Activated gamma-delta T cell treated with anti-CD3 and anti-CD28 coated beads, Interleukin-2, amount 50 U/mL, for 16 hours (primary cell): ENCODE measurements at places on chromosomes 13 and 19.

DNA sequence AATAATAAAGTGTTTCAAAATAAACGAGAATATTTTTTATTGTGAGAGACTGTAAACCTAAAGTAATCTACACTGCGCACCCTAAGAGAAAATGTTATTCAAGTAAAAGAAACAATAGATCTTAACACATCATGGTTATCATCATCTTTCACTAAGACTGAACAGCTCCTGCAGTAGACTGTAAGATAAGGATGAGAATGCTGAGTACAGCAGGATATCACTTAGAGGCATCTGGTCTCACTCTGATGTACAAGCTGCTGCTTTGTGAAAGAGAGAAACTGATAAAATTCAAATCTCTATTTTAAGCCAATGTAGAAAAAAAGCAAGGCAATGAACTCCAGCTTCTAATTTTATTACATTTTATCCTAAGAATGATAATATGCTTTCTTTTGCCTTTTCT lies 261.7 kb upstream of the HTR2A start:
- no peak for DNase-seq

DNA sequence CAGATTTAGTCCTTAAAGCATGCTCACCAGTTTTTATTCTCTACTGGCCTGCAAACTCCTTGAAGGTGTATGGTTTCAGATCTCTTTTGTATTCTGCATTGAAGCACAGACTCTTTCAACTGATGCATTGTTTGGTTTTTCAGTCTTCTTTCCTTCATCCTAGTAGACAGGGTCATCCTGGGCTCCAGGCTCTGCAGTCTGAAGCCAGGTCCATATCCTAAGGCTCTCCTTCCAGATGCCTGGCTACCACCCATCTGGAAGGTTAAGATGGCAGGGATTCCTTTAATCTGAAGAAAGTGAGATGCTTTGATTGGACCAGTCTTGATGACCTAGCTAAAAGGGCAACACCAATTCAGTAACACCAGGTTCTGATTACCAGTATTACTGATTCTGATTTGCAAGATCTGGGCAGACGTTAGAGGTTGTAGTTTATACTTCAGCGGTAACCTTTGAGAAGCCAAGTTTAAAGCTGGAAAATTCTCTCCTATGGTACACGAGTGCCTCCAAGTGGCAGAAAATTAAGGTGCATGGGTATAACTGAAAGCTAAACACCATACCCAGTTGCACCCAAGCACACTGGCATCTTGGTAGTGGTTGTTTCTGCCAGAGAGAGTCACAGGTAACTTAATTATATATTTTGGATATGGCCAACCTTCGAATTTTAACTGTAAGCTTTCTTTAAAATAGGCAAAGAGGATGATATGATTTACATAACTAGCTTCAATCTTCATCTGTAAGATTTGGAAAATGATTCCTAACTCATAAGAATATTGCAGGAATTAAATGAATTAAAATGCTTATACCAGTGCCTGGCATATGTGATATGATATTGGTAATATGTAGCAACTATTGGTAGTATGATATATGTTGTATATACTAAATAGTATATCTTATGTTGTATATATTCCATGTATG lies 1651.9 kb upstream of the MIR17HG start:
- no peak for DNase-seq

DNA sequence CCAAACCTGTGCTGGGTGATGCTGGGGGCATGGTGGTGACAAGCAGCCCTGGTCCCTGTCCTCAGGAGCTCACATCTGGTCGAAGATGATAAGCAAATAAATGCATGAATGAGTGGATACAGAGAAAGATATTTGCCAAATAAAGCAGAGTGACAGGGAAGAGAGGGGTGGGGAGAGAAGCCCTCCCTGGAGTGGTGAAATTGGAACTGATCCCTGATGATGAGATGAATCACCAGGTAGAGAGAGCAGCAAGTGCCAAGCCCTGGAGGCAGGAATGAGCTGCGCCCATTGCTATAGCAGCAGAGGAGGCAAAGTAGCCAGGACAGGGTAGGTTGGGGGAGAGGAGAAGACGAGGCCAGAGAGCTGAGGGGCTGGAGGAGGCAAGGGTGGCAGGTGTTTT lies 13.7 kb downstream of the FXYD5 start:
- DNase-seq = no peak

- DNase-seq = no peak
Measured at GRCh38 chr13:65339241-65339640, 1890.9 kb downstream of the PCDH9 start.

DNA sequence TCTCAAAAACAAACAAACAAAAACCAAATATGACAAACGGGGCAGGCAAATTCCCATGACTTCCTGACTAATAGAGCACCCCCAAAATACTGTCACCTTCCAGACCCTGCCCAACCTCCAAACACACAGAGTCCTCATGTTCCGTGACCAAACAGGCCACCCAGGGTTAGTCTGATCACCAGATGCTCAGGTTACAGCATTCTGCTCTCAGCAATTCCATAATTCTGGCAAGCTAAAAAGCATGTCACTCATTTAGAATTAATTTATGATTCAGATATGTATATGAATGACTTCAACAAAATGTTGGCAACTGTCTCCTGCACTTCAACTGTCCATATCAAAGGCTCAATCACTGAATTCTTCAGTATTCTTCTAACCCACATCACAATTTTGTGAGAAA lies 52.4 kb downstream of the ZIC5 start:
- no peak for DNase-seq

DNA sequence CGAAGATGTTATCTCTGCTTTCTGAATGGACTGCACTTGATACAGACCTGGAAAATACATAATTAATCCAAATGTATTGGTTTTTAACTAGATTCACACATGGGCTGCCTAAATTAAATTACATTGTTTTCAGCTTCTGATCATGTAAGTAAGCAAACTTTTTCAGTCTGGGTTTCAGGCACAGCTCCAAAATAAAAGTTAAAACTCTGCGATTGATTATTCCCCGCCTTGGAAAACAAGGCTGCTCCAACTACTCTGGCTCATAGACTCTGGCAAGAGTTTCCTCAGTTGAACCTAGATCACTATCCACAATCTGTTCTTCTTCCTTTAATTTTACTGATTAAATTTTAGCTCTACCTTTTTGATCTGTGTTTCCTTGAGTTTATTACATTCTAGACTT lies 526.0 kb upstream of the SPRY2 start:
- DNase-seq = no peak

GRCh38 chr19:19642506-19643157 lies 825 bp downstream of the GMIP start:
- DNase-seq = peak; percentile 42

DNA sequence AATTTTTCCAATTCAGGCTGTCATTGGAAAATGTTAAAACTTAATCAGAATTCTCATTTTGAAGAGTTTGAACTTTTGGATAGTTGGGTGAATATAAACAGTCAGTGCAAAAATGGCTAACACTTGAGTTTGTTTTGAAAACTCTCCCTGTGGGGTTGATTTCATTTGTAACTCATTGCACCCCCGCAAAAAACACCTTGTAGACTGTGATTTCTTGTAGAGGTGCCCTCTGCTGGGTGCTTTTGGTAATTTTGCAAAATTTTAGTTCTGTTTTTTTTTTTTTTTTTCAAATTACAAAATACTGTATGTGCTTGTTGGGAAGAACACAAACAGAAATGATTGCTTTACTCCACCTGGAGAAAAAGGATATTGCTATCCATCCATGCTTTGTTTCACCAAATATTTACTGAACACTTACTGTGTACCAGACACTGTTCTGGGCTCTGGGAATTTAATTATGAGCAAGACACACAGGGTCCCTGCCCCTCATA lies 28.2 kb upstream of the GPI start:
- peak; percentile 29 for DNase-seq
